Hepatocyte (in vitro differentiated cells): ENCODE measurements at places on chromosomes 5 and 9. TPM values are rescaled to one million over a fixed set of nuclear protein-coding genes. Genes with fewer than 3 reads are reported as not detected.

SYNPO gene
- polyA plus RNA-seq, result 5.3 and 7.1 TPM in 2 replicates

DNA sequence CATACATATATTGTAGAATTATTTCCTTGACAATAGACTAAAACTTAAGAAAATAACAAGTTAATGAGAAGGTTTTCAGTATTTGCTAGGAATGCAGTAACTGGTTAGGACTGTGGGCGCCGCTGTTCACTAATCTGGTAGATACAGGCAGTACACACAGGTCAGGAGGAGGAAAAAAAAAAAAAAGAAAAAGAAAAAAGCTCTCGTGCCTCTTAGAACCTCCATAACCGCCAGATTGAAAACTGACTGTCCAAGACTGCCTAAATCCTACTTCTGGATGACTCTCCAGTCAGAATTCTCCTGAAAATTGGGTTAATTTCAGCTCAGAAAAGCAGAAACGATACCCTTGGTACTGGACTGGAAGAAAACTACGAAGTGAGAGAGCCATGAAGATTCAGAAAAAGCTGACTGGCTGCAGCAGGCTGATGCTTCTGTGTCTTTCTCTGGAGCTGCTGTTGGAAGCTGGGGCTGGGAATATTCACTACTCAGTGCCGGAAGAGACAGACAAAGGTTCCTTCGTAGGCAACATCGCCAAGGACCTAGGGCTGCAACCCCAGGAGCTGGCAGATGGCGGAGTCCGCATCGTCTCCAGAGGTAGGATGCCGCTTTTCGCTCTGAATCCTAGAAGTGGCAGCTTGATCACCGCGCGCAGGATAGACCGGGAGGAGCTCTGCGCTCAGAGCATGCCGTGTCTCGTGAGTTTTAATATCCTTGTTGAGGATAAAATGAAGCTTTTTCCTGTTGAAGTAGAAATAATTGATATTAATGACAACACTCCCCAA is at the start of gene PCDHGA1:
Gene PCDHGA1 (plus strand): TSS at position 216 of the 782 bp plus-strand sequence.
- DNase-seq, result no peak
- H3K27ac ChIP-seq, result no peak within 1 kb of the TSS
- no peak within 1 kb of the TSS for H3K4me3 ChIP-seq
- no peaks in the 10 kb centered on the region for H3K4me1 ChIP-seq
- no peaks in the 10 kb centered on the region for H3K36me3 ChIP-seq

ACOT12 gene
- 2.9 and 5.3 TPM in 2 replicates for polyA plus RNA-seq

MYMK gene
- polyA plus RNA-seq, result 0.91 and 1.3 TPM in 2 replicates

DNA sequence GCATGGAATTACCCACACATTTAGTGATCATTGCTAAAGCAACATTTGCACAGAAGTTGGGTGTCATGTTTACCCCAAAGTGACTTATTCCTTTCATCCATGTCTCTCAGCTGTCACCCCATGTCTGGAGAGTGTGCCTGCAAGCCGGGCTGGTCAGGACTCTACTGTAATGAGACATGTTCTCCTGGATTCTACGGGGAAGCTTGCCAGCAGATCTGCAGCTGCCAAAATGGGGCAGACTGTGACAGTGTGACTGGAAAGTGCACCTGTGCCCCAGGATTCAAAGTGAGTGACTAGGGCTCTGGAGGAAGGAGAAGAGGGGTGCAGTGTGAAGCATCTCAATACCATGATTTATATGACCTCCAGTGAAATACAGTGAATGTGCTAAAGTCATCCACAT is 99.9 kb upstream of the PRRC1 start:
- H3K4me3 ChIP-seq, result no peak overlapping the region
- no peak for DNase-seq
- H3K27ac ChIP-seq, result no peak overlapping the region
- peaks cover 5% of the 10 kb centered on the region for H3K4me1 ChIP-seq

CAVIN4 gene
- 0.53 and 0.54 TPM in 2 replicates for polyA plus RNA-seq

CHSY3 gene
- 16.0 and 18.1 TPM in 2 replicates for polyA plus RNA-seq

- H3K4me1 ChIP-seq, result peaks cover 6% of the 10 kb centered on the region
- H3K4me3 ChIP-seq, result no peak overlapping the region
- no peaks in the 10 kb centered on the region for H3K27me3 ChIP-seq
Measured at GRCh38 chr5:150129813-150130492, 25.7 kb downstream of the PDGFRB start.

- H3K36me3 ChIP-seq, result no peaks in the 10 kb centered on the region
- H3K4me3 ChIP-seq, result no peak overlapping the region
- H3K4me1 ChIP-seq, result no peaks in the 10 kb centered on the region
- no peak overlapping the region for H3K27ac ChIP-seq
Measured at GRCh38 chr9:99745085-99745484, 76.6 kb upstream of the NR4A3 start.

- peak; percentile 78 for DNase-seq
- no peaks in the 10 kb centered on the region for H3K27me3 ChIP-seq
- no peaks in the 10 kb centered on the region for H3K36me3 ChIP-seq
- no peaks in the 10 kb centered on the region for H3K4me1 ChIP-seq
Measured at GRCh38 chr5:140311011-140311467, 8.1 kb upstream of the PFDN1 start.

DNA sequence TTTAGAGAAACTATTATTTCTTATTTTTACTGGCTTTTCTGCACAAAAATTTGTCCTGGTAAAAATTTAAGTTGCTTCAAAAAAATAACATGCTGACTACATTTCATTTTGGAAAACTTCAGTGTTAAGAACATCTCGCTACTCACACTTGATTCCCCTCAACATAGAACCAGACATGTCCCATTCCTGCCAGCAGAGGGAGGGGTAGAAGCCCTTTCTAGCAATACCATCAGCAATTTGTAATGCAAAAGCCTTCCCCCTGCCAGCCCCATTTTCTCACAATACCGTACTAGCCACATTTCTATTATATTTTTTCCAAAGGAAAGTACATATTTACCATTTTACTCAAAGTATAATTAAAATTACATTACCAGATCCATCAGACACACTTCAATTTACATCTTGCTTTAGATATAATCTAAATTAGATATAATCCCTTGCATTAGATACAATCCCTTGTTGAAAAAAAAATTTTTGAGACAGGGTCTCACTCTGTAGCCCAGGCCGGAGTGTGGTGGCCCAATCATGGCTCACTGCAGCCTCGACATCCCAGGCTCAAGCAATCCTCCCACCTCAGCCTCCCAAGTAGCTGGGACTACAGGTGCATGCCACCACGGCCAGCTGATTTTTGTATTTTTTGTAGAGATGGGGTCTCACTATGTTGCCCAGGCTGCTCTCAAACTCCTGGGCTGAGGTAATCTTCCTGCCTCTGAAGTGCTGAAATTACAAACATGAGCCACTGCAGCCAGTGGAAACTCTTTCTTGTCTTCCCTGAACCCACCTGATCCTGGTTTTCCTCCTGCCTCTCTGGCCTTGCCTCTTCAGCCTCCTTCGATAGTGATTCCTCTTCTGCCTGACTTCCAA is 39.6 kb upstream of the IDNK start:
- no peak overlapping the region for H3K27ac ChIP-seq
- no peaks in the 10 kb centered on the region for H3K4me1 ChIP-seq
- no peaks in the 10 kb centered on the region for H3K27me3 ChIP-seq
- no peaks in the 10 kb centered on the region for H3K36me3 ChIP-seq
- no peak overlapping the region for H3K4me3 ChIP-seq
- peak; percentile 76 for DNase-seq

GRCh38 chr9:134111064-134111463 is 24.8 kb upstream of the WDR5 start:
- H3K4me1 ChIP-seq, result no peaks in the 10 kb centered on the region
- DNase-seq, result no peak
- H3K36me3 ChIP-seq, result no peaks in the 10 kb centered on the region
- no peak overlapping the region for H3K27ac ChIP-seq
- H3K4me3 ChIP-seq, result no peak overlapping the region

- peaks cover 14% of the 10 kb centered on the region for H3K4me1 ChIP-seq
- H3K36me3 ChIP-seq, result no peaks in the 10 kb centered on the region
- no peak for DNase-seq
Measured at GRCh38 chr5:111756581-111757354, at the start of gene NREP. NREP (minus strand) TSS chr5:111757194; CDS start chr5:111755772, 1,422 bp downstream.

DNA sequence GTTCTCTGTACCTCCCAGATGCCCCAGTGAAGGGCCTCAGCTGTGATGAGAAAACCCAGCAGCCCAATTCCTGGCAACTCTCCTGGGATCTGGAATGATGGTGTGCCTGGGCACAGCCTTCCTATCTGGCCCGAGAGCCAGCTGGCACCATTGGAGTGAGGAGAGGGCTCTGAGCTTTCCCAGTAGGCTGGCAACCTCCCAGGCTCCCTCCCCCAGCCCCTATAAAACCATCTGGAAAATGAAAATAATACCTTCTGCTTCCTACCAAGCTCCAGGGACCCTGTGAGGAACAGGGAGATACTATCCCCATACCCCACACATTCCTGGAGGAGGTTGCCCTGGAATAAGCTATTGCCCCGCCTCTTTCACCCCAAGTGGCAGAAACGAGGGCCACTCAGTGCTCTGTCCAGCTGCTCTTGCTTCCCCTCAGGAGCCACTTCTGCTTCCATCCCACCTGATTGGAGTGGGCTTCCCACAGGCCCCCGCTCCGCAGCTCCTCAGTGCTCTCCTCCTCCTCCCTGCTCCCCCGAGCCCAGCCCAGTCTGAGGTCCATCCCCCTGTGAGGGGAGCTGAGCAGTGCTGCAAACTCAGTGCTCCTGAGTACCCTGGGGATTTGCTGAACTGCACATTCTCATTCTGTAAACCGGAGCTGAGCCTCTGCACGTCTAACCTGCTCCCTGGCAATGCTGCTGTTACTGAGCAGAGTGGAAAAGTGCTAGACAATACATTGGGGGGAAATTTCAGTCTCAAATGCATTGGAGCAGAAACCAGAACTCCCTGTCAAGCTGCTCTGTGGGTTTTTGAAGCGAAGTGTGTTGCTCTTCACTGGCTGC is 74.7 kb downstream of the THBS4 start:
- H3K4me1 ChIP-seq, result peaks cover 37% of the 10 kb centered on the region
- DNase-seq, result peak; percentile 43
- H3K4me3 ChIP-seq, result no peak overlapping the region
- no peaks in the 10 kb centered on the region for H3K36me3 ChIP-seq

- H3K4me1 ChIP-seq, result no peaks in the 10 kb centered on the region
- H3K27me3 ChIP-seq, result no peaks in the 10 kb centered on the region
- H3K36me3 ChIP-seq, result no peaks in the 10 kb centered on the region
- H3K4me3 ChIP-seq, result no peak overlapping the region
Measured at GRCh38 chr5:7078901-7079300, 317.0 kb upstream of the ADCY2 start.

DNA sequence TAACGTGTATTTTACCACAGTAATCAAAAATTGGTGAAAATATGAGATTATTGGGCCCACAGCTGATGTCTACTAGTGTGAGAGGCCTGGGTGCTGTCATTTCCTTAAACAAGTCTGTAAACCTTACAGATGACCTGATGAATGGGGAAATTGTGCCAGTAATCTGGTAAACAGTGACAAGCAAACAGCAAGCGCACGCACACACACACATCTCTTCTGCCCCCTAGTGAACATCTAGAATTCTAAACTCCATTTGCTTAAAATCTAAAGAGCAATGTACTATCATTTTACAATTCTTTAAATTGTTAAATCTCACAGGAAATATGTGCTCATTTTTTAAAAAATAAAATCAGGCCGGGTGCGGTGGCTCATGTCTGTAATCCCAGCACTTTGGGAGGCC is 7.5 kb upstream of the RAPGEF1 start:
- no peaks in the 10 kb centered on the region for H3K27me3 ChIP-seq
- H3K27ac ChIP-seq, result no peak overlapping the region
- peak; percentile 77 for DNase-seq
- no peaks in the 10 kb centered on the region for H3K4me1 ChIP-seq
- no peak overlapping the region for H3K4me3 ChIP-seq

DNA sequence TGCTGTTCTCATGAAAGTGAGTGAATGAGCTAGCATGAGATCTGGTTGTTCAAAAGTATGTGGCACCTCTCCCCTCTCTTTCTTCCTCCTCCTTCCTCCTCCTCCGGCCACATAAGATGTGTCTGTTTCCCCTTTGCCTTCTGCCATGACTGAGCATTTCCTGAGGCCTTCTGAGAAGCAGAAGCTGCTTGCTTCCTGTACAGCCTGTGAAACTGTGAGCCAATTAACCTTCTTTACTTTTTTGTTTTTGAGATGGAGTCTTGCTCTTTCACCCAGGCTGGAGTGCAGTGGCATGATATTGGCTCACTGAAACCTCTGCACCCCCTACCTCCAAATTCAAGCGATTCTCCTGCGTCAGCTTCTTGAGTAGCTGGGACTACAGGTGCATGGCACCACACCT is 6.1 kb downstream of the S100Z start:
- H3K27me3 ChIP-seq, result no peaks in the 10 kb centered on the region
- H3K4me1 ChIP-seq, result peaks cover 7% of the 10 kb centered on the region
- H3K36me3 ChIP-seq, result no peaks in the 10 kb centered on the region
- H3K4me3 ChIP-seq, result no peak overlapping the region

BNC2 gene
- 19.3 and 25.3 TPM in 2 replicates for polyA plus RNA-seq

ANKRD18A gene
- 0.36 and 0.59 TPM in 2 replicates for polyA plus RNA-seq

QRFP gene
- polyA plus RNA-seq, result 0.21 and 0.74 TPM in 2 replicates

DROSHA gene
- 21.9 and 25.3 TPM in 2 replicates for polyA plus RNA-seq

SPINK13 gene
- 0.79 and 3.1 TPM in 2 replicates for polyA plus RNA-seq

NRG2 gene
- polyA plus RNA-seq, result 1.5 and 1.8 TPM in 2 replicates

GRCh38 chr9:69633716-69634115 is 38.5 kb downstream of the APBA1 start:
- no peak overlapping the region for H3K4me3 ChIP-seq
- no peaks in the 10 kb centered on the region for H3K4me1 ChIP-seq
- no peak overlapping the region for H3K27ac ChIP-seq
- no peaks in the 10 kb centered on the region for H3K27me3 ChIP-seq
